ENCODE measurements at places on chromosomes 1 and 21.

DNA sequence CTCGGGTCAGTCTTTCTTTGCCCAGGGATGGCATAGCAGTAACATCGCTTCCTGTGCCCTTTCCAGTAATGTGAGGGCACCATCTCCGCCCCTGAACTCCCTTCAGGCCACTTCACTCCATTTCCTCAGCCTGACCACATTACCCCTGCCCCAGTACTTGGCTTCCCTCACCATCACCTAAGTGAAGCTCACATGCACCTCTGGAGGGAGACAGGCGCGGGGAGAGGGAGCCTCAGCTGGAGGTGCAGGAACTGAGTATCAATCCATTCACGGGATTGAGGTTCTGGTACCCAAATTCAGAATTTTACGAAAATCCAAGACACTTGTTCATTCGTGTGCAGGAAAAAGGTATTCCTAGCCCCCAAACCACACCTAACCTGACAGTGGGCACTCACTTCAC, 540.4 kb downstream of the KIF26B start:
- no peak for DNase-seq

DNA sequence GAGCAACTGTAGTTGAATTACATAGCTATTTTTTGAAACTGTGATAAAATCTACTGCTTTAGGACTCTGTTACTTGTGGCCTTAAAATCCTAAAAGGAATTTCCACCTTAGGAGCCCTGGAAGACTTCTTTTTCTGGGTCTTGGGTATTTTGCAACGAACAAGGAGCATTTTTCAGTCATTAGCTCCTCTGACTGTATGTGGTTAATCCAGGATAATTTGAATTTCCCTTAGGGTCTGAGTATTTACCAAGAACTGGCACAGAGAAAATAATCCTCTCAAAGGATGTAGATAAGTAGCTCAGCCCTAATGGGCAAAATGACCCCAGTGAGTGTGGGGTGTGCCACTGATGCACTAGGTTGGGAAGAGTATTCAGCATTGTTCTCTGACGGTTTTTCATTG, 170.4 kb downstream of the VAV3 start:
- DNase-seq, result no peak

DNA sequence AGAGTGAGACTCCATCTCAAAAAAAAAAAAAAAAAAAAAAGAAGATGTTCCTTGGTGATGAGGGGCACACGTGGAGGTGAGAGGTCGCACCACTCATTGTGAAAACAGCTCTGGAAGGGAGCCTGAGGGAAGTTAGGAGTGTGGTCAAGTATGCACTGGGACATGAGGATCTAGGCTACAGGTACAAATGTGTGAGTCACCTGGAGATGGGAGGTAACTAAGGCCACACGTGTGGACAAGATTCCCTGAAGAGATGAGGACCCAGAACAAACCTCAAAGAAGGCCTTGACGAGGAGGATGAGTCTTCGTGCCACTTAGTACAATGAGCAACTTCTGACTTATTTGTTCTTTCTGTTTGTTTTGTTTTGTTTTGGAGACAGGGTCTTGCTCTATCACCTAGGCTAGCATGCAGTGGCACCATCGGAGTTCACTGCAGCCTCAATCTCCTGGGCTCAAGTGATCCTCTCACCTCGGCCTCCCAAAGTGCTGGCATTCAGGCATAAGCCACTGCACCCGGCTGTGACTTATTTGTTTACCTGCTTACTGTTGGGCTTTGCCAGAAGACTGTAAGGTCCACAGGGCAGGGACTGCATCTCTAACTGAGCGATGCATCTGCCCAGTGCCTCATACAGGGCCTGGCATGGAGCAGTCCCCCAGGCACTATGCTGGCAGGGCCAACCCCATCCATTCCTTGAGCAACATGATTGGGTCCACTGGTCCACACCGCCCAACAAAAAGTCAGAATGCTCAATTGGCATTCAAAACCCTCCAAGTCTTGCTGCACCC, 6.4 kb downstream of the ASAP3 start:
- DNase-seq, result no peak

DNA sequence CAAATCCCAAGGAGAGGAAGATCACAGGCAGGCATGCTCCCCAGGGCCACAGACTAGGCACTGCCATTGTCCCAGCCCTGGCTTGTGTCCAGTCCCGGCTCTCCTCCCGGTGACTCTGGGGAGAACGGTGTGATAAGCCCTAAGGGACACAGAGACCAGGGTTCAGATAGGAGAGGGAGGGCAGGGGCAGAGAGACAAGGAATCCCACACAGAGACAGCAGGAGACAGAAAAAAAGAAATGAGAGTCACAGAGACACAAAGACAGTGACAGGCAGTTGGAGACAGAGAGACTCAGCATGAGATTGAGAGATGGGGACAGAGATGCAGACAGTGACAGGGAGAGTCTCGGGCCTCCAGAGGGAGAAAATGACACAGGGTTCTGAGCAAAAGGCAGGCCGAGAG, 361 bp downstream of the INSRR start:
- no peak for DNase-seq

GRCh38 chr1:68196676-68197075, 35.6 kb downstream of the WLS start:
- DNase-seq, result no peak
